Activated CD4-positive, alpha-beta T cell treated with anti-CD3 and anti-CD28 coated beads for 36 hours (primary cell): ENCODE measurements at places on chromosomes 3 and 15. TPM values are rescaled to one million over a fixed set of nuclear protein-coding genes. Genes with fewer than 3 reads are reported as not detected.

Gene TMIE
- 1.6 TPM for total RNA-seq

Gene PCLAF
- 97.6 TPM for total RNA-seq

DNA sequence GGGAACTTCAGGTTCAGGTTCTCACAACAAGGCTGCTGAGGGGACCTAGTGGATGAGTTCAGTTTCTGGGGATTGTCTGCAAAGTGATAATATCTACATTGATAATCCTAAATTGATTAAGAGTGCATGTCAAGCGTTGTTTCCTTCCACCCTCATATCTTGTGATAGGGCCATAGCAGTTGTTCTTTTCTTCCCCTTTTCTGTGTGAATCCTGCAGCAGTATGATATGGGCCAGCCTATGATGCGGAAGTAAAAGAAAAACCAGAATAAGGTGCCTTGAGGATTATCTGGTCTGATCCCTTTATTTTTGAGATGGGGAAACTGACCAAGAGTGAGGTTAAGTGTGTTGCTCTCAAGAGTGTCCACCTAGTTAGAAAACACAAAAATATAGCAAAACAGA lies 86.2 kb downstream of the MITF start:
- H3K4me1 ChIP-seq, result no peaks in the 10 kb centered on the region
- peaks cover 2% of the 10 kb centered on the region for H3K27me3 ChIP-seq
- H3K36me3 ChIP-seq, result no peaks in the 10 kb centered on the region
- no peak overlapping the region for H3K27ac ChIP-seq
- DNase-seq, result no peak

DNA sequence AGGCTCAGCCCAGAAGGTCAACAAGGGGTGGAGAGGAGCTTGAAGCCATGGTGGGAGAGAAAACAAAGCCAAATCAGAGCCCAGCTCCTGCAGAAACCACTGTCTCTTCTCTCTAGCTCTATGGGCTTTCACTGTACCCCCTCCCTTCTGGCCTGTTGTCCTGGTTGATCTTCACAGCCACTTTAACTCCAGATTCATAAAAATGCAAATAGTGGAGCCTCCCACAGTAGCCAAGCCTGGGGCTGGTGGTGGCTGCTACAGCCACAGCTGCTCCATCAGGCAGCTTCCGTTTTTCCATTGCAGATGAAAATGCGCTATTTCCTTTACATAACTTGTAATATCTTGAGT lies 20.7 kb upstream of the CAV3 start:
- no peaks in the 10 kb centered on the region for H3K4me1 ChIP-seq
- H3K4me3 ChIP-seq, result no peak overlapping the region
- no peak overlapping the region for H3K27ac ChIP-seq
- DNase-seq, result no peak
- no peaks in the 10 kb centered on the region for H3K36me3 ChIP-seq

GRCh38 chr3:4015426-4015825 lies 216.2 kb downstream of the LRRN1 start:
- no peak for DNase-seq
- no peaks in the 10 kb centered on the region for H3K4me1 ChIP-seq
- H3K27ac ChIP-seq, result no peak overlapping the region
- no peaks in the 10 kb centered on the region for H3K27me3 ChIP-seq

DNA sequence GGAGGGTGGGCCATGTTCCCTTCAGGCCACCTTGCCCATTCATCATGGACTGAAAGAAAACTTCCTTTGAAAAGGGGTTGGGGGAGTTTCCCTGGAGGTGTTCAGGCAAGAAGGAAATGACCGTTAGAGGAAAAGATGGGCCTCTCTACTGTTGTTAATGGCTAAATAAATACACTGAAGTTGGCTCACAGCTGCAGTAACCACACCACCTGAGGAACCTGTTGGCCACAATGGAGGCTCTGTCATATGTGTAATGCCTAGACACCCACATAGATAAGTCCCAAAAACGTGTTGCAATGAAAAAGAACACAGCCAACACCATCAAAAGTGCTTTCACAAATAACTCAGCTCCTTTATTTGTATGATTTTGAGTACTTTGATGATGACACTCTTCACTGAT lies 38.2 kb upstream of the FAM3D start:
- DNase-seq, result no peak
- no peak overlapping the region for H3K4me3 ChIP-seq
- peaks cover 5% of the 10 kb centered on the region for H3K27me3 ChIP-seq
- no peaks in the 10 kb centered on the region for H3K36me3 ChIP-seq
- H3K27ac ChIP-seq, result no peak overlapping the region

- peaks cover 66% of the 10 kb centered on the region for H3K36me3 ChIP-seq
- H3K27ac ChIP-seq, result peak overlapping the region; percentile 81
- H3K4me1 ChIP-seq, result peaks cover 100% of the 10 kb centered on the region
- H3K4me3 ChIP-seq, result peak overlapping the region; percentile 29
- no peak for DNase-seq
These were observed 20.8 kb downstream of the SIAH2 start for GRCh38 chr3:150742141-150742523.

Gene ALS2CL
- 3.2 TPM for total RNA-seq

Gene LIPH
- not detected for total RNA-seq

Gene XPC
- total RNA-seq, result 24.3 TPM

Gene HAPLN3
- 53.9 TPM for total RNA-seq

Gene SOX14
- not detected for total RNA-seq

GRCh38 chr3:25170021-25170420 lies 258.0 kb upstream of the RARB start:
- DNase-seq, result no peak
- H3K36me3 ChIP-seq, result no peaks in the 10 kb centered on the region
- H3K4me1 ChIP-seq, result no peaks in the 10 kb centered on the region
- no peak overlapping the region for H3K27ac ChIP-seq

- H3K4me3 ChIP-seq, result no peak overlapping the region
- DNase-seq, result no peak
- no peak overlapping the region for H3K27ac ChIP-seq
- H3K36me3 ChIP-seq, result no peaks in the 10 kb centered on the region
- no peaks in the 10 kb centered on the region for H3K4me1 ChIP-seq
These were observed 160.7 kb downstream of the TAFA4 start for GRCh38 chr3:68771681-68772080.

Gene CASR
- 0.05 TPM for total RNA-seq

DNA sequence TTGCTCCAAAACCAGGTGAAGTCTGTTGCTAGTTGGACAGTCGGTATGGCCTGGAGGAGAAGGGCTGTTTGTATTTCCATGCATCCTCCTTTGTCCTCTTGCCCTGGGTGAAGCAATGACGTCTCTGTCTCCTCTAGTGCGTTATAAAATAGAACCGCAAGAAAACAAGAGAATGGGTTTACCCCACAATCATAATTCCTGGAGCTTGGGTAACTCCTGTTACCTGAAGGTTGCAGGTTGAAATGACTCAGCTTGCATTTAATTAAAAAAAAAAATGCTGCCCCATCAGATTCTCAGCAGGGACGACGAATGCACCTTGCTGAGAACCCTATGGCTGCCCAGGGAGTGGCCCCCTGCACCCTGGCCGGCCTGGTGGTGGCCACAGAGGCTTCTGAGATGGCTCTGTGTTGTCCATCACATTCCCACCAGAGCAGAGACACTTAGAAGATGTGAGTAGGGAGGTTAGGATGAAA lies 228.2 kb upstream of the BHLHE40 start:
- peak overlapping the region; percentile 82 for H3K27ac ChIP-seq
- peaks cover 42% of the 10 kb centered on the region for H3K4me1 ChIP-seq
- H3K36me3 ChIP-seq, result peaks cover 23% of the 10 kb centered on the region
- DNase-seq, result no peak

Gene LRRC58
- total RNA-seq, result 22.2 TPM

Gene MASP1
- total RNA-seq, result not detected

GRCh38 chr15:66038387-66039116 lies 169.3 kb downstream of the RAB11A start:
- no peaks in the 10 kb centered on the region for H3K36me3 ChIP-seq
- no peaks in the 10 kb centered on the region for H3K4me1 ChIP-seq
- H3K27ac ChIP-seq, result no peak overlapping the region

Gene SPATA12
- not detected for total RNA-seq

- H3K36me3 ChIP-seq, result peaks cover 2% of the 10 kb centered on the region
- H3K27ac ChIP-seq, result no peak overlapping the region
- no peak for DNase-seq
- H3K4me3 ChIP-seq, result no peak overlapping the region
These were observed 27.0 kb downstream of the GPR156 start for GRCh38 chr3:120258009-120258408.

Gene SLC22A13
- 0.21 TPM for total RNA-seq

GRCh38 chr3:58190291-58190690 lies 20.5 kb downstream of the DNASE1L3 start:
- no peaks in the 10 kb centered on the region for H3K36me3 ChIP-seq
- DNase-seq, result no peak
- no peaks in the 10 kb centered on the region for H3K27me3 ChIP-seq
- no peak overlapping the region for H3K4me3 ChIP-seq

Gene GREM1
- not detected for total RNA-seq

DNA sequence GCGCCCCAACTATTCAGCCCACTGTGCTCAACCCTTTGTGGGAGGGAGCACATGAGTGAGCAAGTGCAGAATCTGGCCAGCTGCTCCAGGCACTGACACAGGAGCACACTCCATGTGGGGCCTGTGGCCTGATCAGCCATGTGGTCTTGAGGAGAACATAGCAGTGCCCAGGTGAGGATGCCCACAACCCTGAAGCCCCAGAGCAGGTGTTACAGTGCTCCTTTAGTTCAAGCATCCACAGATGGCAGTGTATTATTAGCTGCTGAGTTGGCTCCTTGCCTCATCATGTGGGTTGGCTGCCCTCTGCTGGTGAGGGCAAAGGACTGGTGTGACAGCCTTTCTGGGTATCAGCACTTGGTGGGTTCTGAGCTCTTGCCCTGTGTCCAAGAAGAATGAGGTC lies 1588.2 kb downstream of the SI start:
- no peak overlapping the region for H3K27ac ChIP-seq
- no peaks in the 10 kb centered on the region for H3K27me3 ChIP-seq
- peak; percentile 66 for DNase-seq

DNA sequence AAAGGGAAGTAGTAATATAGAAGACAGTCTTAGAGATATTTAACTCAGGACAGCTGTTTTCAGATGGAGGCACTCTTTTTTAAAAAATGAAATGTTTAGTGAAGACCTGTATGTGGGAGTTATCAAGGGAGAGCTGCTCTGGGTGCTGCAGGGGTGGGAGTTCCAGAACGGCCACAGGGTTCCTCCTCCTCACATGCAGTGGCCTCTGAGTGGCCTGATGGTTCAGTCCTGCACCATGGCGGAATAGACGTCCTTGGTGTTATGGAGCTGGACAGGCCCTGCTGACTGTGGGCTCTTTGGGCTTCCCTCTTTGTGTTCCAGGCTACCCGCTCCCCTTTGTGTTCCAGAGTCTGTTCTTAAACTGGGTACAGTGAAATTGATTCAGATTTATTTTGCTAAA lies 126.1 kb downstream of the CHST2 start:
- no peak overlapping the region for H3K4me3 ChIP-seq
- no peaks in the 10 kb centered on the region for H3K36me3 ChIP-seq
- H3K4me1 ChIP-seq, result peaks cover 1% of the 10 kb centered on the region

DNA sequence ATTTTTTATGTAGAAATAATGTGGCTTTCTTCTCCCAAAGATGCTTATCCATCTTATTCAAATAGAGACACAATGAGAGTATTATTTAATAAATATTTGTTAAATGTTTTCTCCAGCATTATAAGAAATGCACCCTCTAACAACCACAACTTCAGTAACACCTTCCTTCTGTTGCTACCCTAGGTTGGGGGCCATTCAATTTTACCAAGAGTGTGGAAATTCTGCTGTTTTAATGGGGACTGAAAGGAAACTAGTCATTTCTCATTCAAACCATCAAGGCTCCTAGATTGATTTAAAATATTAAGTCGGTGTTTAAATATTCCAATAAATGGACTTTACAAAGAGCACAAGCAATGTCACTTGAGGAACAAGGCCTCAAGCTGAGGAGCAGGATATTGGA lies 7.6 kb downstream of the ONECUT1 start:
- no peak for DNase-seq
- no peak overlapping the region for H3K4me3 ChIP-seq
- no peak overlapping the region for H3K27ac ChIP-seq

Gene GOLGA8N
- 2.2 TPM for total RNA-seq

DNA sequence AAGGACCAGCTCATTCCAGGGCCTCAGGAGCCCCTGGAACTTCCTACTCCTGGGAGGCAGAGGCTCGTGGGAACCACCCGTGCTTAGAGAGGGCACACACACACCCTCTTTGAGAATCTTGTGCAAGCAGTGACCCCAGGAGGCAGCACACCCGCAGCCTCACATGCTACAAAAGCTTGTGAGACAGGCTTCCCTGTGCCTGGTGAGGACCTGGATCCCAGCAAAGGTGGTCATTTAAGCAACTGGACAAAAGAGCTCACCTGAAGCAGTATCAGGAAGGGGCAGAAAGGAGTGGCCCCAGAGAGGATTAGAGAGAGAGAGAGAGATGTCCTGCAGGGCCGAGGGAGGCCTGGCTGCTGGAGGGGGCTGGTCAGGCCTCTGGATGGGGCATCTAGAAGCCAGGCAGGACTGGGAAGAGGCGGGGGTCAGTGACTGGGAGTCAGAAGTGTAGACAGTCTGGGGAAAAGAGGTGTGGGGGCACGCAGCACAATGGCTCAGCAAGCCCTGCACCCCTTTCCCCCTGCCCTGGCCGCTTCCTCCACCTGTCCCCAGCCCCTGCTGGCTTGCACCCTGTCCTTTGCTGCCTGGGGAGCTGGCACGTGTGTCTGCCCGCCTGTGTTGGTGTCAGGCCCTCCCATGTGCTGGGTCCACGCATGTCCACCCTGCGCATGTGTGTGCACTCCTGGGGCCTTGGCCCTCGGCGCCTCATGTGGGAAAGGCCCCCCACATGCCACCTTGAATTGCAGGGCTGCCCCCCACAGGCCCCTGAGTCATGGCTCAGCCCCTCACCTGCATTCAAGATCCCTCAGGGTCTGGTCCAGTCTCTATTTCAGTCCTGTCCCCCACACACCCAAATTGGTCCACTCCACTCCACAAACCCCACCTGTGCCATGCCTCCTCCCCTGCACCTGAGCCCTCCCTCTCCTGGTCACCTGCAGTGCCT lies 36.9 kb downstream of the TSPAN3 start:
- H3K4me1 ChIP-seq, result no peaks in the 10 kb centered on the region
- no peak overlapping the region for H3K4me3 ChIP-seq
- H3K27me3 ChIP-seq, result no peaks in the 10 kb centered on the region
- peaks cover 49% of the 10 kb centered on the region for H3K36me3 ChIP-seq
- no peak overlapping the region for H3K27ac ChIP-seq
